ENCODE measurements at places on chromosomes 2 and 18.

- DNase-seq: peak; percentile 98
These were observed 297.6 kb downstream of the CDCA7 start for GRCh38 chr2:173652311-173652710.

- no peak for DNase-seq
These were observed 100.5 kb upstream of the MGAT5 start for GRCh38 chr2:134153294-134153880.

- DNase-seq: no peak
These were observed 412.3 kb upstream of the RGPD4 start for GRCh38 chr2:107414376-107414775.

- peak; percentile 24 for DNase-seq
These were observed 35.4 kb downstream of the SLC8A1 start for GRCh38 chr2:40416486-40416885.

DNA sequence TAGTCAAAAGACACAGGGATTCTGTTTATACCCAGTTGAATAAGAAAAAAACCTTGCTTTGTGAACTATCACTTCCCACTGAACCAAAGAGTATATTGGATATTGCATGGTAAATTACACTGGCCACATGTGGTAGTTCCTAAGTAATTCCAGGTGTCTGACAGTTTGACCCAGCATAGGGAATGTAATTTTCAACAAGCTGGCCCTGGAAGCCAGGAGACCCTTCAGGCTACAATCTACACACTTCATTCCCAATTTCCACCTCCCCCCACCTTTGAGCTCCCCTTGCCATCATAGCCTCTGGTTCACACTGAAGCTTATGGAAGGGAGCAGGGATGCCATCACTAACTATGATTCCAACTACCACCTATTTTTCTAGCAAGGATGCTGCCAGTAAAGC lies 2.8 kb downstream of the FRZB start:
- DNase-seq: no peak

DNA sequence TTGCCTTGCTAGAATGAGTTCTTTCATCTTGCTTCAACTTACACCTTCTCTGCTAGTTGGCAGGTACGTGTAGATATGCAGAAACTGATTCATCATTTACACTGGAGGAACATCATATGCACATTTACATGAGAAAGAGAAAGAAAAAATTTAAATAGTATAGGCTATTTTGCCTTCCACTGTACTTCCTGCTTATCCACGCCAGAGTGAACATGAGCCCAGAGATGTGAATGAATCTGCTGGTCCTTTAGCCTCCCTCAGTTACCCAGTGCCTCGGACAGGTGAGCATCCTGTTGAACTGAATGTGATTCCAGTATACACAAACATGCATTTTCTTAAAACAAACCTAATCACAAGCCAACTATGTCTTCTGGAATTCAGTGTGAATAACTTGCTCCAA lies 83.6 kb downstream of the SESTD1 start:
- DNase-seq: no peak

DNA sequence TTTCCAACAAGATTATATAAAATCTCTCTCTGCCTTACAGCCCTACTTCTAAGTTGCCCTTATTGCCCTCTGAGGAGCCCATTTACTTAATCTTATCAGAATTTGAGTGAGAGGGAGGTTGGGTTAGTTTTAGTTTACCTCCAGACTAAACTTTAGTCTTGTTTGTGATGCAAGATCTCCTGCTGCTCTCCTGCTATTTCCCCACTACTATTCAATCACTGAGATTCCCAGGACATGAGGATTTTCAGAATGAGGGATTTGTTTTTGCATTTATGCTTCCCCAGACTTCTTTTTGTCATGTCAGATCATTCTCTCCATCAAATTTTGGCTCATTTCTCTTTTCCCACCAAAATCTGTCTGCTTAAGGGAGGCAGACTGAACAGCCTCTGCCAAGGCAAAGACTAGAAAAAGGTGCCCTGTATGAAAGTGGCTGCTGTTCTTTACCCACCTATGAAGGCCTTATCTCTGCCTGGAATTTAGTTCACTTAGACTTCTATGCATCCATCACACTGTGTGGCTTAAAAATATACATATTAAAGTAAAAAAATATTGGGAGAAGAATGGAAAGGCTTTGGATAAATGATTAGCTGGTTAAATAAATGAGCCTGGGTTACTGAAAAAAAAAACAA lies 401.3 kb downstream of the PID1 start:
- no peak for DNase-seq

GRCh38 chr18:77056344-77057005 lies 76.1 kb downstream of the MBP start:
- DNase-seq: peak; percentile 77

- DNase-seq: peak; percentile 67
These were observed 295.6 kb downstream of the TNS1 start for GRCh38 chr2:217707131-217707611.

- no peak for DNase-seq
These were observed 302.0 kb upstream of the CCDC68 start for GRCh38 chr18:55261253-55261652.

DNA sequence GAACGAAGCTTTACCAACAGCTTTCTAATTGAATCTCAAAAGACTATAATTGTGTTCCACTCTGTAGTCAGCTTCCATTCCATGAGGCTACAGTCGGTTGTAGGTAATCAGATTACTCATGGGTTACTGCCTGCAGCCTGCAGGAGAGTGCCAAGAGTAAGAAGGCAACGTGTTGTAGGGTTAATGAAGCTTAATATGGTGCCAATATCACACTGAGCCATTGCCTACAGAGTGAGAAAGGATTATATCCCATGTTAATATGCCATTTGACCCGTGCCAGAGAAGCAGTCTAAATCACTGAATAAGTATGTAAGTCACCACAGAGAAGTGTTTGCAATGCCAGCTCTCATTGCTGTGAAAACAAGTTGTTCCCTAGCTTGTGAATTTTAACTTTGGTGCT lies 734.5 kb upstream of the ACVR2A start:
- DNase-seq: peak; percentile 29

GRCh38 chr2:161223139-161223732 lies 63.0 kb downstream of the TANK start:
- DNase-seq: peak; percentile 73

DNA sequence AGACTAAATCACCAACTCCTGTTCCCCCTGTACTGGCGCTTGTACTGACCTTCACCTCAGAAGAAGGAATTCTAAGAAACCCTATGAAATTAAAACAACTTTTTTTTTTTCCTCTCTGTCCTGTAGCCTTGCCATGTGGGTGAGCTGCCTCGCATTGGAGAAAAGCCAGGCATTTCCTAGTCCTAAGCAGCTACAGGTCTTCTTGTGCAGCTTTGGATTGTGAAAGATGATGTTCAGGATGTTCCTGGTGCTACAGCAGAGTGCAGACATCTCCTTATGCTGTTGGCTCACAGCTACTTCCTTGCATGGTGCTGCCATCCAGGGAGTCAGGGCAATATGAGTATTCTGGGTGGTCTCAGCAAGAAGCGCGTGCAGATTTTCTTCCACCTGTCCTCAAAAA lies 11.9 kb downstream of the PIK3C3 start:
- no peak for DNase-seq

DNA sequence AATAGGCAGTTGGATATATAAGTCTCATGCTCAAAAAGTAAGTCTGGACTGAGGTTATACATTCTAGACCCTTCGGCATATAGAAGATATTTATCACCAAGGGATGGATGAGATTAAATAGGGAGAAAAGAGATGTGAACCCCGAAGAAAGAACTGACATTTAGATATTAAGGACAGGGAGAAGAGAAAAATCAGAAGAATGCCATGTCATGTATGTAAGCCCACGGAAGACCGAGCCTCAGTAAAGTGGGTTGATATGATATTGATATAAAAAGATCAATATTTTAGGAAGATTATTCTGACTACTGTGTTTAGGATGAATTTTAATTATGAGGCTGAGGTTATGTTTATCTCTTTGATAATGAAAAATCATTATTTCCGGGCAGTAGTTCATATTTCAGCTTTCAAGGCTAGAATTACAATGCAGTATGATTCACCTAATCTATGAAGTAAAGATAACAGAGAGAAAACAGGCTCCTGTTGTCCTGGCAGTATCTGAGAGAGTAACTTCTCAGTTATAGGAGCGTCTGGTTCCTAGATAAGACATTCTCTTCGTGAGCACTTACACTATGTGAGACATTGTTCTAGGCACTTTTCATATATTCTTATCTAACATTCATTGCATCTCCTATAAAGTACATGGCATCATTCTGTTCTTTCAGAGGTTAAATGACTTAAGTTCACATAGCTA lies 83.0 kb downstream of the UBR3 start:
- peak; percentile 30 for DNase-seq

DNA sequence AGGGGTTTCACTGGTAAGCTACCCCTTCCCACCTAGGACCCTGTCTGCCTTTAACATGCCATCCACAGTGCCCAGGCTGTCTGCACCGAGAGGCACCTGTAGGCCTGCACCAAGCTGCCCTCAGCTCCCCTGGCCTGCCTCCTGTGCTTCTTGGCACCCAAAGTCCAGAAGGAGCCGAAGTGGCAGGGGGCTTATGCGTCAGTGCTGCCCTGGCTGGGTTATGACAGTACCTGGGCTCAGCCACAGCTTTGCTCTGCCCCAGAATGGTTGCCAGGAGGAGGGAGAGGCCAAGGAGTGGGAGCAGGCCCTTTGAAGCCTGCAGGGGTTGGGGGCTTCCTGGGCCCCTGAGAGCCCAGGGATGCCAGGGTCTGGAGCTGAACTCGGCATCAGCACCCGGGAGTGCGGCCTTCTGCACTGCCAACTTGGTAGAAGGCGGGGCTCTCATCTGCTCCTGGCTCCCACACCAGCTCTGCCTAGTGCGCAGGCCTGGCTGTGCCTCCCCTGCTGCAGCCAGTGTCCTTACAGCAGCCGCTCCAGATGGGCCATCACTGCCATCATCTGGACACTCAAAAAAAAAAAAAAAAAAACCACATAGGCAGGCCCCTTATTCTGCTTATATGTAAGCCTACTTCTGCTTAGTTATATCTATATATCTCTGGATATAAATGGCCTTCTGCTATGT lies 155.4 kb downstream of the THSD7B start:
- DNase-seq: no peak

DNA sequence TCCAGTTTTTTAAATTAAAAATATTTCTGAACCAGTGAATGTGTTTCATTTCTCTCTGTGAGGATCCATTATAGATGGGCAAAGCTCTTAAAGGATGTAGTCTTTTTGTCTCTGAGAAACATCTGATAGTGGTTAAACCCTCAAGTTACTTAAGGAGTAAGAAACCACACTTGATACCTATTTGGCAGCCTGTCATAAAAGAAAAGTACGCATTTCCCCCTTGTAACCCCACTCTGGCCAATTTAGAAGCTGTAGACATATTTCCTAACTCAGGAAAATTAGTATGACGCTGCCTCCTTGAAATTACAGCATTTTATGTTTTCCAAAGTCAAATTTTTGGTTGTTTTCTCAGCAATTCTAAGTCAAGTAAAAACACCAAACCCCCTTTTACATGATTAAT lies 2.0 kb downstream of the STAT4 start:
- peak; percentile 4 for DNase-seq

DNA sequence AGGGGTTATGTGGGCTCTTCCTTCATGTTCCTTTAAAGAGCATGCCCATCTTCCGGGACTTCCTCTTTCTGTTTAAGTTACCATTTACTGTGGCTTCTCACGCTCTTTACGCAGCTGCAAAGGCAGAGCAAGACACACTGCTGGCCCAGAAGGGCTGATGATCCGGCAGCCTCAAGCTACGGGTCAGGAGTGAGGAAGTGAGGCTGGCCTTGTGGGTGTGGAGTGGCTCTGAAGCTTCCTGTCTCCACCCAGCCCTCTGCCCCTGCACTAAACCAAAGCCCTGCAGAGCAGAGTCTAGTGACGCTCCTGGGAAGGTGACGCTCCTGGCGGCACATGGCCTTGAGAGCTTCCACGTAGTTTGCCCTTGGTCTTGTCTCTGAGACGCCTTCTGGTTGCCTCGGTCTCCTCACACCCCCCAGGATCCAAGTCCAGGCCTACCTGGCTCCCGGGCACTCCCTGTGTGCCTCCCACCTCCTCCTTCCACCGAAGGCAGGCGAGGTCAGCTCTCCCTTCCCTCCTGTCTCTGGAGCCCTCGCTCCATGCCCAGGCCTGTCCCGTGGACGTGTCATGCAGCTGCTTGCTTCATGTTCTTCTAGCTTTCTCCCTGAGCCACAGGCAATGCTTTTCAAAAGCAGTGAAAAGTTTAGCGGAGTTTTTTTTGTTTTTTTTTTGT lies 50.3 kb downstream of the ARL4C start:
- no peak for DNase-seq

DNA sequence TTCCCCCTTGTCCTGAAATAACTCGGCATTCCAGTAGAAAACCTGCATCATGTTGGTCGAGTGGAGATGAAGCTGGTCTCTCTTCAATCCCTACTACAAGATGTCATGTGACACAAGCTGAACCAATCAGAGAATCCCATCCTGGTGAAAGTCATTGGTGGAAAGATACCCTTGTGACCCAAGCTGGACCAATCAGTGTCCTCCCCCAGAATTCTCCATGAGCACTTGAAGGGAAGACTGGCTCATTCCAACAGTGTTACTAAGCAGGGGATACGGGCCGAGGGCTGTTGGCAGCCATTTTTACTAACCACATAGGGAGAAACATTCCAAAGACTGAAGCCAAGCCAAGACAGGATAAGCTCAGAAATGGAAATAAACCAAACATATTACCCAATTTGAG lies 298.3 kb downstream of the ICOS start:
- peak; percentile 26 for DNase-seq
